ENCODE measurements at places on chromosomes 11 and 22. TPM values are rescaled to one million over a fixed set of nuclear protein-coding genes. Genes with fewer than 3 reads are reported as not detected.
A peak's percentile ranks its signal among the peaks of the same experiment; 100 is the strongest.

DNA sequence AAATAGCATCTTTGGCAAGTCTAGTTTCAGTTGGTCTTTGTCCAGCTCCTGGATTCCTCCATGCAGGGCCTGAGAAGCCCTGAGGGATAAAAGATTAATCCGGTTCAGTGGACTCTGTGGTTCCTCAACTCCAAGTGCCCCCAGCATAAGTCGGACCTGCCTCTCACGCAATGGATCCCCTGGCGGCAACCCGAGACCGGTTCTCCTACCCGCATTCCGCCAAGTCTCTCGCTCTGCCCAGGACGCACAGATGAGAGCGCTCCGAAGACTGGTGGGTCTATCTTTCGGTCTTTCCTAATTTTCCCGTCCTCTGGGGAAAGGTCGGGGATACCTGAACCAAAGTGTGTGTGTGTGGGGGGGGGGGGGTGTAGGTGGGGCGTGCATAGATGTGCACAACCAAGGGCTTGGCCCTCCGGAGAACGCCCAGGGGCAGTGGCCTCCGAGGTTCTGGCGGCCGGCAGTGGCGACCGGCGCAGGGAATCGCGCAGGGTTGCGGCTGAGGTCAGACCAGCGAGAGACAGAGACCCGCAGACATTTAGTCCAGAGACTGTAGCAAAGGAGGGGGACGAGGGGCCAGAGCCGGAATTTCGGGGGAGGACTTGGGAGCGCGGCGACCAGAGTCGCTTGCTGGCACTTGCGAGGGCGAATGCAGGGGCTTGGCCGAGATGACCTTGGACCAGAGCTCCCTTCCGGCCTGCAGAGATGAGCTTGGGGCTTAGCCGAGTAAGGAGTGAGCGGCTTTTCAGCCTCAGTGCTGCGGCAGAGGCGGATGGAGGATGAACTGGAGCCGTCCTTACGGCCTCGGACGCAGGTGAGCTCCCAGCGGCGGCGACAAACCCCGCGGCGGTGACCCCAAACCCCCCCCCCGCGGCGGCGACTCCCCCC is 712 bp upstream of the SLC2A11 start:
- DNase-seq, result no peak
- peak overlapping the region; percentile 87 for H3K27ac ChIP-seq
- H3K36me3 ChIP-seq, result no peaks in the 10 kb centered on the region
- H3K27me3 ChIP-seq, result no peaks in the 10 kb centered on the region
- no peaks in the 10 kb centered on the region for H3K4me1 ChIP-seq

DNA sequence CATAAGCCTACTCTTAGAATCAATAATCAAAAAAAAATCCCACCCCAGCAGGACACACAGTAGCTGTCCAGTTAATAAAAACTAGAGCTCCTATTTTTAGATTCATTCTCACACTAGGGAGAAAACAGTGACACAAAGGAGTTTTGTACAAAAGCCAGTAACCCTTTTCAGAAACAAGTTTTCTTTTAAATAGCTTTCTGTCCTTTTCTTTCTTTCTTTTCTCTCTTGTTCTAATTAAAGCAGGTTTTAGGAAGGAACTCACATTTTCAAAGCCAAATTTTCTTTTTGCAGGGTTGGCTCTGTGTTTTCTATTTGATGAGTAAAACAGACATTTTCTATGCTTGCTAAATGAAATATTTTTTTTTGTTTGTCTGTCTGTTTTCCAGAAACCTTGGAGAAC is 1390.7 kb downstream of the FAM181B start:
- no peak overlapping the region for H3K4me3 ChIP-seq
- no peak for DNase-seq
- H3K4me1 ChIP-seq, result no peaks in the 10 kb centered on the region

- H3K4me3 ChIP-seq, result no peak overlapping the region
- peaks cover 5% of the 10 kb centered on the region for H3K27me3 ChIP-seq
- H3K4me1 ChIP-seq, result no peaks in the 10 kb centered on the region
- H3K27ac ChIP-seq, result no peak overlapping the region
- no peak for DNase-seq
- H3K36me3 ChIP-seq, result no peaks in the 10 kb centered on the region
These were observed 5.7 kb upstream of the PDE3B start for GRCh38 chr11:14637868-14638409.

- no peak overlapping the region for H3K4me3 ChIP-seq
- H3K27ac ChIP-seq, result peak overlapping the region; percentile 69
- DNase-seq, result no peak
- H3K4me1 ChIP-seq, result no peaks in the 10 kb centered on the region
These were observed 11.1 kb downstream of the APOL3 start for GRCh38 chr22:36149441-36149840.

DNA sequence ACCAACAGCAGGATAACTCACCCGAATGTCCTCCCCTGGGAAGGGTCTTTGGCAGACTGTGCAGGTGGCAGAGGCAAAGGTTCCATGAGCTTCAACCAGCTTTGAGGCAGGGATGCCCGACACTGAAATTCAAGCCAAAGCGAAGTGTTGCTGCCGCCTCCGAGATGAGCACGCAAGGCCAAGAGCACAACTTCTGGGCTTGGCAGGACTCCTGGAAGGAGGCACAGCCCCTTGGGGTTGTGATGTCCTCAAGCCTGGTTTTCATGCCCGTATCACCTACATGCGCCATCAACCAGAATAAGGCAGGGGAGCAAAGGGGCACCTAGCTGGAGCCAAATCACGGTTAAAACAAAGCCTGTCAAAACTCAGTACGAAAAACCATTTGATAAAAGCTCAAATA is 5.7 kb downstream of the SIRT3 start:
- peaks cover 13% of the 10 kb centered on the region for H3K4me1 ChIP-seq
- no peaks in the 10 kb centered on the region for H3K36me3 ChIP-seq
- H3K4me3 ChIP-seq, result no peak overlapping the region
- no peak for DNase-seq

DNA sequence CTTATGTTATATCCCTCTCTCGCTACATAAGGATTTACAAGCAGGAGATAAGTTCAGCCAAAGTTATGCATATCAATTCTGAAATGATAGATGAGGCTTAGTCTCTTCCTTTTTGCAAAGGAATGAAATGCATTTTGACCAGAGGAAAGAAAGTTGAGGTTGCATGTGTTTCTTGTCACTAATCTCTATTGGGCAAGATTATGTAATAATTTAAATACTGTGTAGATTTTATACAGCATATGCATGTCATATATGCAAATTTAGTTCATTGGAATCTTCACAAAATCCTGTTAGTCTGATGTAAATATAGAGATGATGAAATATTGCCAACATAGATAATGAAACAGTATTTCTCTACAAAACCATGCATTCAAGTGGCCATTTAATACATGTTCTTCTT is 858.7 kb upstream of the RAG2 start:
- no peaks in the 10 kb centered on the region for H3K36me3 ChIP-seq
- H3K4me1 ChIP-seq, result no peaks in the 10 kb centered on the region
- no peak overlapping the region for H3K4me3 ChIP-seq
- no peaks in the 10 kb centered on the region for H3K27me3 ChIP-seq

- no peaks in the 10 kb centered on the region for H3K4me1 ChIP-seq
- no peaks in the 10 kb centered on the region for H3K36me3 ChIP-seq
- no peak for DNase-seq
- no peaks in the 10 kb centered on the region for H3K27me3 ChIP-seq
- no peak overlapping the region for H3K4me3 ChIP-seq
- no peak overlapping the region for H3K27ac ChIP-seq
These were observed 17.1 kb upstream of the B3GAT1 start for GRCh38 chr11:134429106-134429505.

- H3K4me3 ChIP-seq, result no peak overlapping the region
- H3K4me1 ChIP-seq, result no peaks in the 10 kb centered on the region
- no peaks in the 10 kb centered on the region for H3K27me3 ChIP-seq
- H3K36me3 ChIP-seq, result no peaks in the 10 kb centered on the region
These were observed 5.5 kb upstream of the DNAL4 start for GRCh38 chr22:38799265-38800002.

DNA sequence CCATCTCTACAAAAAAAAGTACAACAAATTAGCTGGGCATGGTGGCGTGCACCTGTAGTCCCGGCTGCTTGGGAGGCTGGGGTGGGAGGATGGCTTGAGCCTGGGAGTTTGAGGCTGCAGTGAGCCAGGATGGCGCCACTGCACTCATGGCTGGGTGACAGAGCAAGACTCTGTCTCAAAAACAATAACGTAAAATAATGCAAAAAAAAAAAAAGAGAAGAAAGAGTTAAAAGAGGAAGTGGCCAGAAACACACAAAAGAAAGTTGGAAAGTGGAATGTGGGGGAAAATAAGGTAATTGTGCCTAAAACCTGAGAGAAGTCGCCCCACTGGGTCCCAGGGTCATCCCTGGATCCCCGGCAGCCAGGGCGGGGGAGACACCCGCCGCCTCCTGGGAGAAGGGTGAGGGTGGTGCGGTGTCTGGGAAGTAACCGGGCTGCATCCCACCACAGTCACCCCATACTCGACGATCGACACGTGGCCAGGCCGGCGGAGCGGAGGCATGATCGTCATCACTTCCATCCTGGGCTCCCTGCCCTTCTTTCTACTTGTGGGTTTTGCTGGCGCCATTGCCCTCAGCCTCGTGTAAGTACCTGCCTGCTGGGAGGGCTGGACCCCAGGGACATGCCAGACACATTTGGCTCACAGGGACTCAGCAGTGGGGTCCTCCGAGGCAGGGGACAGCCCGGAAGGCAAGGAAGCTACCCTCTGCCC is 8.1 kb downstream of the UPK3A start:
- H3K4me1 ChIP-seq, result no peaks in the 10 kb centered on the region
- H3K27me3 ChIP-seq, result no peaks in the 10 kb centered on the region
- no peak for DNase-seq
- H3K36me3 ChIP-seq, result no peaks in the 10 kb centered on the region

- no peaks in the 10 kb centered on the region for H3K36me3 ChIP-seq
- no peak for DNase-seq
- no peak overlapping the region for H3K27ac ChIP-seq
- no peaks in the 10 kb centered on the region for H3K27me3 ChIP-seq
- H3K4me3 ChIP-seq, result no peak overlapping the region
- peaks cover 3% of the 10 kb centered on the region for H3K4me1 ChIP-seq
These were observed 137.8 kb downstream of the DBX1 start for GRCh38 chr11:20022363-20023081.

- no peaks in the 10 kb centered on the region for H3K36me3 ChIP-seq
- no peak overlapping the region for H3K4me3 ChIP-seq
These were observed 13.4 kb upstream of the PNPLA3 start for GRCh38 chr22:43910178-43910695.

DNA sequence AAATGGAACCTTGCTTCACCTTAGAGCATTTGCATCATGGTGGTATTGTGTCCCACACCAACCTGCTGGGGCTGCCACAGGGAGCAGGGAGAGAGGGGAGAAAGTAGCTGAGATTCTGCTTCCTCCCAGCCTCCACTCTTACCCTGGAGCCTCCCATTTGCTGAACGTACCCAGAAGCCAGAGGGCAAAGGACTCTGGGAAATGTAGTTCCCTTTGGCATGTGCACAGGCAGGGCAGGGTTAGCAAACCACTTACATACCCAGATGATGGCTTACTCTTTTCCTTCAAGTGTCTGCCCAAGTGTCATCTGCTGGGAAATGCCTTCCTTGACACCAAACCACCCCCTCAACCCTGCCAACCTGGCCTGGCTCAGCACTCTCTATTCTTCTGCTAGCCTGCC is 16.9 kb downstream of the SMIM38 start:
- H3K36me3 ChIP-seq, result no peaks in the 10 kb centered on the region
- H3K4me1 ChIP-seq, result no peaks in the 10 kb centered on the region
- no peaks in the 10 kb centered on the region for H3K27me3 ChIP-seq
- no peak overlapping the region for H3K27ac ChIP-seq

DNA sequence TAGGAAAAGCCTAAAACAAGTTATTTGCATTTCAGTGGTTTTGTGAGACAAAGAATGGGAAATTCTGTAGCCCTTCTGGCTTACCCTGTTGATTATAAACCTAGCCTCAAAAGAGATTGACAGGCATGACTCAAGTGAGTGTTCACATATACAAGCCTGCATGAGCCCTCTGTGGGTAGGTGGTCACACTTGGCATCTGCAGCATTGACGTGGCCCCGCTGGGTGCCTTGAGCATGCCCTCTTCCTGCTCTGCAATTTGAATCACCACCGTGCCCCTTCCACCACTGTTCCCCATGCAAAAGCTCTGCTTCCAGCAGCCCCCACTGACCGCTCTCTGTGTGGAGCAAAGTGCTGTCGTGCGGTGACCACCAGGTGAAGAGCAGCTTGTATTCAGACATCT is 21.0 kb upstream of the ADSL start:
- no peaks in the 10 kb centered on the region for H3K27me3 ChIP-seq
- H3K27ac ChIP-seq, result peak overlapping the region; percentile 71
- peaks cover 19% of the 10 kb centered on the region for H3K36me3 ChIP-seq
- H3K4me3 ChIP-seq, result no peak overlapping the region

DNA sequence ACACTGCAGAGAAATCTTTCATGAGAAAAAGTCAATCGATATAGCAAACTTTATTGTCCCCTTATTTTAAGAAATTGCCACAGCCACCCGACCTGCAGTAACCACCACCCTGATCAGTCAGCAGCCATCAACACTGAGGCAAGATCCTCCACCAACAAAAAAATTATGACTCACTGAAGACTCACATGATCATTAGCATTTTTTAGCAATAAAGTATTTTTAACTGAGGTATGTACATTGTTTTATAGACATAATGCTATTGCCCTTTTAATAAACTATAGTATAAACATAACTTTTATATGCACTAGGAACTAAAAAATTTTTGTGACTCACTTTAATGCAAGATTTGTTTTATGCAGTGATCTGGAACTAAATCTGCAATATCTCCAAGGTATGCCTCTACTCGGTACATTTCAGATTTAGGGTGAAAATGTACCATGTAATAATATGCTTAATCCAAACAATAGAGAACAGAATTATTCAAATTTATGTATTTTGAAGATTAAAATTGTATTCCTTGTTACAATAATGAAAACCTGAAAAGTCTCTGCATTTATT is 79.2 kb upstream of the CEP126 start:
- H3K4me3 ChIP-seq, result no peak overlapping the region
- H3K4me1 ChIP-seq, result no peaks in the 10 kb centered on the region
- no peak for DNase-seq
- H3K27me3 ChIP-seq, result no peaks in the 10 kb centered on the region

DNA sequence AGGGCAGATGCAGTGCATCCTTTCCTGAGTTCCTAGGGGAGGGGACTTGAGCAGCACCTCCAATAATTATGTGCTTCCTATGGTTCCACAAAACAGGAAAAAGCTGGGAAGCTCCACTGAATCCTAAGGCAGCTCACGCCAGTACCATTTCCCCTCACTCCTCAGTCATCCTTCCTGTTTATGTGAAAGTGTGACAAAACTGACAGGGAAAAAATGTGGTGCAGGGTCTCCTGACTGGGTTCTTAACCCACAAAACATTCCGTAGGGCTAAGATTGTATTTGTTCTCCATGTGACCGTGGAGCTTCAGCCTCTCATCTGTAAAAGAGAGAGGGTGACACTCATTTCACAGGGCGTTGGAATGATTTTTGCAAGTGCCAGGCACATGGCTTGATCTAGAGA is 12.2 kb upstream of the LYVE1 start:
- H3K27me3 ChIP-seq, result no peaks in the 10 kb centered on the region
- no peak for DNase-seq
- no peaks in the 10 kb centered on the region for H3K36me3 ChIP-seq
- H3K4me3 ChIP-seq, result no peak overlapping the region

- H3K36me3 ChIP-seq, result peaks cover 19% of the 10 kb centered on the region
- H3K4me3 ChIP-seq, result no peak overlapping the region
- DNase-seq, result no peak
- H3K27me3 ChIP-seq, result no peaks in the 10 kb centered on the region
- H3K4me1 ChIP-seq, result peaks cover 35% of the 10 kb centered on the region
These were observed 4.7 kb upstream of the TSSC4 start for GRCh38 chr11:2395856-2396255.

- no peaks in the 10 kb centered on the region for H3K27me3 ChIP-seq
- no peak for DNase-seq
- no peaks in the 10 kb centered on the region for H3K4me1 ChIP-seq
These were observed 7.9 kb downstream of the INPPL1 start for GRCh38 chr11:72232260-72233055.

Gene GP1BB
- total RNA-seq, result 4.9 TPM

Gene MS4A3
- not detected for total RNA-seq

Gene SCO2
- total RNA-seq, result 2.5 TPM

Gene DDX25
- total RNA-seq, result not detected

Gene ZDHHC8
- 40.6 TPM for total RNA-seq

Gene PANX2
- 0.30 TPM for total RNA-seq

Gene MRGPRE
- 0.66 TPM for total RNA-seq

Gene ACR
- total RNA-seq, result not detected

Gene CD3E
- 0.78 TPM for total RNA-seq
